ENCODE measurements at places on chromosomes 5 and 9.

DNA sequence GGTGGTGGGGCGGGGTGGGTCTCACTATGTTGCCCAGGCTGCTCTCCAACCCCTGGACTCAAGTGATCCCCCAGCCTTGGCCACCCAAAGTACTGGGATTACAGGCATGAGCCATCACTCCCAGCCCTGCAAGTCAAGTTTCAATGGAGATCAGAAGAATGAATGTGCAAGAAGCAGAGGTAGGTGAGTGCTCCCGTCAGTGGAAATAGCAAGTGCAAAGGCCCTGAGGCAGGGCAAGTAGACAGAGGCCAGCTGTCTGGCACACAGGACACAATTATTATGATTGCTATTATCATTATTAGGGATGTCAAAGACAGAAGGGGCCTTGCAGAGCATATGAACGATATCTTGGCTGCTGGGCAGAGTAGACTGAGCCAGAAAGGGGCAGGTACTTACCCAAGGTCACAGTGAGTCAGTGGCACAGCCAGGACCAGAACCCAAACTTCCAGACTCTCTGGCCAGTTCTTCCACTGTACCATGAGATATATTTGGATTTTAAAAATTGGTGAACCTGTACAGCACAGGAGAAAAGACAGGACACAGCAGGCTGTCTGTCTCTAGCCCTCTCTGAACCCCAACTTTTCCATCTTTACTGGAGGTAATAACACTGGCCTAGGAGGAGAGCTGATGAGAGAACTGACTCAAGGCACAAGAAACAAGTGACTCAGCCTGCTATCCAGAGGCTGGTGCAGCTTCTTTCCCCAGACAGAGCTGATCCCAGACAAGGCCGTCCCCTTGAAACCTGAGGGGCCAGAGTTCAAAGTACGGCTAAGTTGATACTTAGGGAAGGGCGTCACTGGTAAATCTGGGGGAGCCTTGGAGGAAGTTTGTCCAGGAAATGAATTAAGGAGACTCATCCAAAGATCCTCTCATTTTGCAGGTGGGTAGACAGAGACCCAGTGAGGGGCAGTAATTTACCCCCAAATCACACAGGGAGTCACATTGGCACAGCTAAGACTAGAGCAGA is 1.4 kb downstream of the HDHD3 start:
- DNase-seq, result no peak

DNA sequence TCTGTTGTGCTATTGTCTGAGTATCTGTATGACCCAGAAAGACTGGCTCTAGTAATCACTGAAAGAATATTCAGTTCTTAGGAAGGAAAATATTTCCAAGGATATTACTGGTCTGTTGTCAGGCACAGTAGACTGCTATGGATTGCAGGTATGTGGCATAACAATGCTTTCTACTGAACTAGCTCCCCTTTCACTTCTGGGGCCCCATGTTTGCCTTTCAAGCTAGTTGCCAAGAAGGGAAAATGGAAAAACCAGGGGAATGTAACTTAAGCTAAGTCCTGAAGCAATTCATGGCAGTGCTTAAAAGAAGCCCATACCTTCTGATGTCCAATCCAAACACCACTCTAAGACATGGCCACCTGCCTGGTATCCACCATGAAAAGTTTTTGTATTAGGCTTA is 375.7 kb downstream of the GLIS3 start:
- DNase-seq, result no peak

- no peak for DNase-seq
Observed at GRCh38 chr5:10275460-10275859, 25.4 kb downstream of the CCT5 start.

GRCh38 chr9:114507726-114508125 is 2.5 kb upstream of the WHRN start:
- DNase-seq, result no peak

- DNase-seq, result no peak
Observed at GRCh38 chr9:130327070-130327780, 61.7 kb downstream of the HMCN2 start.

GRCh38 chr5:53942724-53943123 is 367.6 kb downstream of the ARL15 start:
- no peak for DNase-seq

- no peak for DNase-seq
Observed at GRCh38 chr9:110986529-110986928, 51.7 kb downstream of the LPAR1 start.

DNA sequence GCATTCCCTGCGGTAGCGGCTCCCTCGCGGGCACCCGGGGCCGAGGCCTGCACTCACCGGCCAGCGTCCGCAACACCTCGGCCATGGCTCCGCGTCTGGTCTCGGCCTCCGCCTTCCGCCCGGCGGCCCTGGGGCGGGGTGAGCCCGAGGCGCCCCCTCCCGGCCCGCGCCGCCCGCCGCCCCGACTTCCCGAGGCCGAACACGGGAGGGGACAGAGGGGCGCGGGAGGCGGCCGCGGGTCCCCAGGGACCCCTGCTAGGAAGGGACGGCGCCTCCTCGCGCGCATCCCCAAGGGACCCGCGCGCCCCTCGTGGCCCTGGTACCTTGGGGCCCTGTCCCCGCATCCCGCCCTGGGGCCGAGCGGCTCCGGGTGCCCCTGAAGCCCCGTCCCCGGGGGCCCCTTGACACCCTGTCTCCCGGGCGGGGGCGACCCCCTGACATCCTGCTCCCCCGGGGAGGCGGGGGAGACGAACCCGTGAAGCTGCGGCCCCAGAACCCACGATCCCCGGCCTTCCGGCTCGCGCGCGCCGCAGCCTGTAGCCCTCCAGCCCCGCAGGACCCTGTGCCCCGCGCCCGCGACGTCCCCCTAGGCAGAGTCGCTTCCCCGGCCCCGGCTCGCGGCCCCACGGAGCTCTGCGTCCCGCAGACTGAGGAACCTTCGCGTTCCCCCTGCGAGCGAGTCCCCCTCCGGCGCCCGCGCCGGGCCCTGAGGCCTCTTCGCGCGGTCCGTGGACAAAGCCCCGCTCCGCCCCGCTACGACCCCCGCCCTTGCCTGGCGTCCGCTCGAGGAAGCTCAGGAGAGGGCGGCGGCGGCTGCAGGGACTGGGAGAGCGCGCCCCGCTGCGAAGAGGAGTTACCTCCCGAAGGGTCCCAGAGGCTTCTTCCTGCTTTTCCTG is at the start of gene ABO:
Gene ABO, minus strand, starts transcription at position 97 of the 896 bp plus-strand sequence.
- DNase-seq, result no peak

DNA sequence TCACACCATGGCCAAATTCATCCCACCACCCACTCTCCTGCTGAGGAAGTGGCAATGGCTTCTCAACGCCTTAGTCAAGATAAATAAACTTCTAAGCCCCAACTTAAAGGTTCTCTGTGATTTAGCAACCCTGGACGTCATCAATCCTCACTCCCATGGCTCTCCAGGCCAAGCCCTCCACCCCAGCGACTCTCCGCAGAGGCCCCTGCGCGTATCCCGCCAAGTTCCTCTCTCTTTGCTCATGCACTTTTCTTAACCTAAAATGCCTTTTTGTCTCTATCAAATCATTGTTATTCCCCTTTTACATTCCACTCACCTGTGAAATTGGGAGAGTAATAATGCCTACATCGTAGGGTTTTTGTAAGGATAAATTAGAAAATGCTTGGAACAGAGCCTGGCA is 88.6 kb downstream of the NRG2 start:
- DNase-seq, result no peak

DNA sequence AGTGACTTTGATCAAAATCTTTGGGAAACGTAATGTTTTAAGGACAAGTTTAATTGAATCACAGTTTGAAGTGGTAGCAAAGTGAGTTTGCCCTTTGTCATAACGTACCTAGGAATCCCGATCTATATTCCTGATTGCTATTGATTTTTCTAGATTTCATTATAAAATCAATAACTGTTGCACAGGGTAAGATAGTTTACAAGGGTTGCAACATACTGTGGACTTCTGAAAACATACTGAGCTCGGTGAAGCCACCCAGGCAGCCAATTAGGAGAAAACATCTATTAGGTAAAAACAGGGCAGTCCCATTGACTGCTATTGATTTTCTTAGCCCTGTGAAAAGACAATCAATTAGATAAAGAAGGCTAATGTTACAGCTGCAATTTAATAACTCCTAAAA is 659.9 kb downstream of the ISL1 start:
- no peak for DNase-seq

- no peak for DNase-seq
Observed at GRCh38 chr5:56264417-56265025, 31.4 kb upstream of the ANKRD55 start.

DNA sequence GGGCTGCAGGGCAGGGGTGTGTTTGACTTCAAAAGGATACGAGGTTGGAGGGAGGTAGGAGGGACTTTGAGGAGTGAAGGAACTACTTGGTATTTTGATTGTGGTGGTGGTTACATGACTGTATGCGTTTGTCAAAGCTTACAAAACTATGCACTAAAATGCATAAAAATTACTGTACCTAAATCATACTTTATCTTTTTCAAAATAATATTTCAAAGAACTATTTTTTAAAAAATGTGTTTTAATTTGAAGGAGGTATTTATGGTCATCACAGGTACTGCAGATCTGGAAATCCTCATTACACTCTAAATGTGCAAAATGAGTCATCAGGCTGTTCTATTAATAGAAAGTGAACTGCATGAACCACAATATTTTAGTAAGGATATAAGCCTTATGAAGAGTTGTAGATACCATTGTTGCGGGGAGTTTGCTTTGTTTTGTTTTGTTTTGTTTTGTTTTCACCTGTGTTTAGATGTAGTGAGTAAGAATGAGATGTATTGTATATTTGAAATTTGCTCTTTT is 116.9 kb downstream of the ARRDC3 start:
- DNase-seq, result no peak

DNA sequence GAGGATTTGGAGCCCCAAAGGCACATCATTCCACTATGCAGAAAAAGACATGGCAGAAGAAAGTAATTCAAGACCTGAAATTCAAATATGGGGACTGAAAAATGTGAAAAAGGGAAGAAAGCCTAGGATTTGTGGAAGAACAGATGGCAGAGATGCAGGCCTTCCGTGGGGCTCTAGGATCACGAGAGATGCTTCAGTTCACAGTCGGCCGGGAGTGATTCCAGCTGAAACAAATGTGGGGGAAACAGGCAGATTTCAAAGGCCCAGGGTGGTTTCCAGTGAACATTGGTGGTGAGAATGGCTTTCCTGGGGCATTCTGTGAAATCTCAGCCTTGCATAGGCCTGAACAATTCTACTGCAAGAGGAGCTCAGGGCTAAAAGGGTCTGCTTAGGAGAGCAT is 34.6 kb upstream of the ZFR start:
- no peak for DNase-seq

- DNase-seq, result no peak
Observed at GRCh38 chr5:160935776-160936175, 83.8 kb upstream of the ATP10B start.

- no peak for DNase-seq
Observed at GRCh38 chr5:112534611-112535255, 115.7 kb upstream of the EPB41L4A start.

GRCh38 chr5:106523852-106524251 is 1146.9 kb downstream of the EFNA5 start:
- DNase-seq, result no peak

DNA sequence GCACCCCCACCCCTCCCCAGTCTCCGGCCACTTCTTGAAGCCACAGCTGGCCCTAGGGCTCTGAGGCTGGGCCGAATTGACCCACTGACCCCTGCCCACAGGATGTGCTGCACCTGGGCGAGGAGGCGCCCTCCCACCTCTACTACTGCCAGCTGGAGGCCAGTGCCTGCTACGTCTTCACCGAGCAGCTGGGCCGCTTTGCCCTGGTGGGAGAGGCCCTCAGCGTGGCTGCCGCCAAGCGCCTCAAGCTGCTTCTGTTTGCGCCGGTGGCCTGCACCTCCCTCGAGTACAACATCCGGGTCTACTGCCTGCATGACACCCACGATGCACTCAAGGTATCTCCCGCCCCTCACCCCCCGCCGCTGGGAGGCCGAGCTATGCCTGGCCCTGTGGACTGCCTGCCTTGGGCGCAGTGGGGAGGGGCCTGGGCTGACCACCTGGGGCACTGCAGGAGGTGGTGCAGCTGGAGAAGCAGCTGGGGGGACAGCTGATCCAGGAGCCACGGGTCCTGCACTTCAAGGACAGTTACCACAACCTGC is 21.3 kb downstream of the HK3 start:
- DNase-seq, result no peak

DNA sequence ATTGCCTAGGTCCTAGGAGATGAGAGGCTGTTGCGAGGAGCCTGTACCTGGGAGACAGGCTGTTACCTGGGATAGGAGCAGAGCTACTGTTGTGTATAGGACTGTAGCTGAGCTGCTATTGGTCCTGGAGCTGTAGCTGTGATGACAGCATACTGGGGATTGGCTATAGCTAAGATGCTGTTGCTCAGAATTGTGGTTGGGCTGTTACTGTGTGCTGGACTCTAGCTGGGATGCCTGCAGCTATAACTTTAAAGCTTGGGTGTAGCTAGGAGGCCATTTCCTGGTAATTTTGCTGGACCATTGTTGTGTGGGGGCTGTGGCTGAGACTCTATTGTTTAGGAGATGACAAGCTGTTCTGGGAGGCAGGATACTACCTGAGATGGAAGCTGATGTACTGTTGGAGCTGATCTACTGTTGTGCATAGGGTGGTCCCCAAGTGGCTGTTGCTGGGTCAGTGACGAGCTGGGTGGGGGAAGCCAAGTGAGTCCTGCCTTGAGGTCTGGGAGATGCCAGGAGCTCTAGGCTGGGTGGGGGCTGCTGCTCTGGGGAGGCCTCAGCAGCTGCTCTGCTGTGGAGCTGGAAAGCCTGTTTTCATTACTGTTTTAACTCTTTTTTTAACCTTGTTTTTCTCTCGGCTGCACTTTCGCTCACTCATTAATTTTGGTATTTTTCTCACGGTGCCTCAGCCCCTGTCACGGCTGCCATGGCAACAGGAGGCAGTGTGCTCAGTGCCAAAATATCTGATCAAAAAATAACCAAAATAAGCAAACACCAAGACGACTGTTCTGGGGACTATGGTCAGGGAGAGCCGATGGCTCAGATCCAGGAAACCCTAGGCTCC is 3.0 kb upstream of the PCDH1 start:
- no peak for DNase-seq

DNA sequence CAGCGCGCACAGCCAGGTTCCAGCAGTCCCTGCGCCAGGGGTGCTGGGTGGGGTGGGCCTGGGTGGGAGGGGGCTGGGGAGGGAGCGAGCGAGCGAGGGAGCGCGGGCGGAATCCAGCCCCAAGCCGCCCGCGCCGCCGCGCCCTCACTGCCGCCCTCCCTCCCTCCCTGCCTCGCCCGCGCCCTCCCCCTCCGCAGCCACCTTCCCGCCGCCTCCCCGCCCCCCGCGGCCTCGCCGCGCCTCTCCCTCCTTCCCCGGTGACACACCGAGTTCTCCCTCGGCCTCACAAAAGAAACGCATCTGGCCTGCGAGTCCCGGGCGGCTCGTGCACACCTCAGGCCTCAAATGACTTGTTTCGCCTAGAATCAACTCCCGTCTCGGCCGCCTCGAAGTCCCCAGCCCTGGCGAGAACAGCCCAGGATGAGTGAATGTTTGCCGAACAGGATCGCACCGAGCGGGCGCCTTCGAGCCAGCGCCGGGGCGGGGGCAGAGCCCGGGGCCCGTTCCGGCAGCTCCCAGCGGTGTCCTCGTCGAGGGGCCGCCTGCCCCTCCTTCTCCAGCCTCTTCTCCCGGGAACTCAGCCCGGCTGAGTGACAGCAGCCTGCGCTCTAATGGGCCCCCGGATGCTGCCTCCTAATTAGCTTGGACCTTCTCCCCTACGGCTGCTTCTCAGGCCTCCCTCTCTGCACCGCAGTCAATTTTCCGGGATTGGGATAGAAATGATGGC is 371 bp upstream of the PITX1 start:
- DNase-seq, result no peak

- DNase-seq, result no peak
Observed at GRCh38 chr9:95084254-95084934, 233.1 kb downstream of the FANCC start.
